Activated CD4-positive, alpha-beta T cell treated with anti-CD3 and anti-CD28 coated beads, Interleukin-2, amount 10 ng/mL, durations not matched to agents 7 days and 5 days (primary cell): ENCODE measurements at places on chromosomes 11 and 22. TPM values are rescaled to one million over a fixed set of nuclear protein-coding genes. Genes with fewer than 3 reads are reported as not detected.

Gene NELL1
- not detected for total RNA-seq

Gene CARS1
- 97.6 TPM for total RNA-seq

Gene SNX32
- 2.1 TPM for total RNA-seq

Gene CCDC73
- not detected for total RNA-seq

Gene TTLL1
- 9.0 TPM for total RNA-seq

Gene CHID1
- 42.6 TPM for total RNA-seq

Gene PDGFD
- not detected for total RNA-seq

Gene GLYATL1B
- not detected for total RNA-seq

Gene MUC5B
- not detected for total RNA-seq

Gene MRGPRX3
- total RNA-seq, result not detected

Gene NCF4
- 22.7 TPM for total RNA-seq

Gene SERHL2
- total RNA-seq, result 0.83 TPM

Gene THYN1
- 61.6 TPM for total RNA-seq

Gene TKFC
- 40.0 TPM for total RNA-seq

Gene SPDYC
- total RNA-seq, result not detected

Gene CASP12
- not detected for total RNA-seq

Gene PANX2
- 0.10 TPM for total RNA-seq

Gene SLN
- total RNA-seq, result not detected

Gene POU2AF3
- not detected for total RNA-seq

Gene HTR3A
- not detected for total RNA-seq

Gene VSIG10L2
- not detected for total RNA-seq

Gene PRDM10
- 15.2 TPM for total RNA-seq

Gene DUSP8
- 0.23 TPM for total RNA-seq

Gene ATF4
- 437 TPM for total RNA-seq

Gene HORMAD2
- not detected for total RNA-seq

Gene SLC25A17
- 17.6 TPM for total RNA-seq

Gene DUSP18
- 9.8 TPM for total RNA-seq

Gene SMPD1
- total RNA-seq, result 46.1 TPM

Gene USP2
- 0.17 TPM for total RNA-seq

Gene ZFTA
- total RNA-seq, result 1.1 TPM

Gene PRODH
- total RNA-seq, result 0.25 TPM

Gene IL10RA
- 161 TPM for total RNA-seq

Gene OR5L1
- not detected for total RNA-seq
